AG20443 (cell line): ENCODE measurements at places on chromosomes 7 and 10.

DNA sequence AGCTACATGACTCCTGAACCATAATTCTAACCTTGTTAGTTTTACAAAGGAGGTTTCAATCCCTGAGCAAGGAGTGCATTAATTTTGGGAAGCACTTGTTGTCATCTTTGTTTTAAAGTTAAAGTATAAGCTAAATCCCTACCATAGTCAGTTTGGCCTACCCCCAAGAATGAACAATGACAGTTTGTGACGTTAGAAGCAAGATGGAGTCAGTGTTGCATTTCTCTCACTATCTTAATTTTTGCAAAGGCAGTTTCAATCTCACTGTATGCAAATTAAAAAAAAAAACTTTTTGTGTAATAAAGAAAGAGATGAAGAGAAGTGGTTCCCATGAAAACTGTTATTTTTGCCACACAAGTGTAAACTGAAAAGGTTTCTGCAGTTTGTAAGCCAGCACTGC, 50.7 kb upstream of the PIK3AP1 start:
- DNase-seq, result no peak

DNA sequence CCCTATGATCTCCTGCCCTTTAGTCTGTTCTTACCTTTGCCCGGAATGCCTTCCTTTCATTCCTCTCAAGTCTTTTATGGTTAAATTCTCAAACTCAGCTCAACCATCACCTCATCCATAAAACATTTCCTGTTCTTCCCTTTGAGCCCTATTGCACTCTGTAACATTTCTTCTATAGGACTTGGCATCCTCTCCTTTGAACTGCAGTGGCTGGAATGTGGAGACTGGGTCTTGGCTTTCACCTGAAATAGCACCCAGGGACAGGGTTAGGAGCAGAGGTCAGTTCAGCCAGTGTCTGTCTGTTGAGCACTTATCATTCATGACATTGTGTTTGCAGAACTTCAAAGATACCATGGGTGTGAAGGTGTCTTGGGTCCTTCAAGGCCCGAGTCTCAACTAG, 7.2 kb downstream of the NFE2L3 start:
- no peak for DNase-seq

DNA sequence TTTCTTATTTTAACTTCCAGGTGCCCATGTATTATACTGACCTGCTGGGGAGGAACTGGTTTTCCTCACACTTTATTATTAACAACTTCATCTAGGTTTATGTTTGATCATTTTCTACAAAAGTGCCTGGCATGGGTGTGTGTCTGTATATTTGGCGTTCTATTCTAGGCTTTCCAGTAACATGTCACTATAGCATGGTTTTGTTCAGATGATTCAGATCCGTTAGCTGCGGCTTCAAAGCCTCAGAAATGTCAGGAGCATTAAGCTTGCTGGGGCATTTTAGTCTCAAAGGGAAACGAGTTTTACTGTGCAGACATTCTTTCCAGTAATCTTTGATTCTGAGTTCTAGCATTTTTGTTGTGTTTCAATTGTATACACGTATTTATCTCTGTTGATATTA, 2.3 kb downstream of the INPP5A start:
- peak; percentile 52 for DNase-seq

DNA sequence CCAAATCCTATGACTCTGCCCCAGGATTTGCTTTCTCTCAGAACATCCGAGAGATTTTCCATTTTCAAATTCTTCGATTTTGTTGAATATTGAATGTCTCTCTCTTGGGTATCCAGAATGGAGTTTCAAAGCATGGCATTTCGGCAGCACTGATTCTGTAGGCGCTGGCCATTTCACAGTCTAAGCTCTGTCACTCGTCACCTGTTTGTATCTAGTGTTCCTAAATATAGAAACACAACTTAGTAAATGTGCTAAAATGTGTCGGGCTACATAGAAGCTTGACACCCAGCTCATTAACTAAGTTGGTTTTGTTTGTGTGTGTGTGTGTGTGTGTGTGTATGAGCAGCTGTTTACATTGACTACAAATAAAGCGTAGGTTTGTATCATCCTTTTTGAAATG, 173.5 kb upstream of the FZD1 start:
- no peak for DNase-seq

- DNase-seq, result no peak
Observed at GRCh38 chr10:133180965-133181639, 21.1 kb downstream of the KNDC1 start.

DNA sequence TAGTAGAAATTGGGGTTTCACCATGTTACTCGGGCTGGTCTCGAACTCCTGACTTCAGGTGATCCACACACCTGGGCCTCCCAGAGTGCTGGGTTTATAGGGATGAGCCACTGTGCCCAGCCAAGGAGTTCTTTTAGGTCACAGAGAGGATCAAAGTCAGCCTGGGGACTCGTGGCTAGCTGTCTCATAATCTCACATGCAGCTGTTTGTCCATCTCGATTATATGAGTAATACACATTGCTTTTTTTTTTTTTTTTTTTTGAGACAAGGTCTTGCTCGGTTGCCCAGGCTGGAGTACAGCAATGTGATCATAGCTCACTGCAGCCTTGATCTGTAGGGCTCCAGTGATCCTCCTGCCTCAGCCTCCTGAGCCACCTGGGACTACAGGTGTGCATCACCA, 2.2 kb downstream of the IFT22 start:
- DNase-seq, result no peak

GRCh38 chr10:1514681-1515080, 222.6 kb downstream of the ADARB2 start:
- DNase-seq, result no peak

DNA sequence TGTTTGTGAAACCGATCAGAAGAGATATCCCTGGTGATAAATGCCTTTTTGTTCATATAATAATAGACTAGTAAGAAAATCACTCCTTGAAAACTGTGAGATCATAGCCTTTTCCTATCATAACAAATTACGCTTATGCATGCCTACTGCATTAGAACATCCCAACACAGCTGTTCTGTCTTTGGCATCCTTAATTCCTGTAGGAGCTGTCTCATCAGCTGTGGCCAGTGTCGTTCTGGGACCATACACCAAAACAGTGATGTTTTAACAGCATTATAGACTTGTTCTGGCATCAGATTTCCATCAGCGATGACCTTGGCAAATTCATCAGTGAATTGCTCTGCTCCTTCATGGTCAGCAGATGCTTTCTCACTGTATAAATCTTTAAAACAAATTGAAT, 423.6 kb upstream of the LRGUK start:
- DNase-seq, result peak; percentile 76

DNA sequence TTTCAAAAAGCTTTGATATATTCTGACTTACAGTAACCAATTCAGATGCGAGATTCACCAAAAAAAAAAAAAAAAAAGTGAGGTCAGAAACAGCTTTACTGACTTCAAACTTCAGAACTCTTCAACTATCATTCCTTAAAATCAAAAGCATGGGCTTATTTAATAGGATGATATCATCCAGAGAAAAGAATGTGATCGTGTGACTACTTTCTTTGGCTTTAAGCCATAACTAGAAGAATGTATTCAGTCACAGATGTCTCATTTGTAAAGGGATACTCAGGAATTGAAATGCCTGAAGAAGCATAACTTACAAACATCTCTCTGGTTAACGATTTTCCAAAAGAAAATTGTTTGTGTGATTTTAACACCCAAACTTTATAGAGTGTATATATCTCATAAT, 11.5 kb downstream of the TPK1 start:
- DNase-seq, result peak; percentile 46

- no peak for DNase-seq
Observed at GRCh38 chr10:110376021-110376766, 71.5 kb upstream of the SMNDC1 start.

- no peak for DNase-seq
Observed at GRCh38 chr10:102131286-102132170, 1.3 kb upstream of the PPRC1 start.

GRCh38 chr10:133176546-133176945, 16.5 kb downstream of the KNDC1 start:
- DNase-seq, result no peak

DNA sequence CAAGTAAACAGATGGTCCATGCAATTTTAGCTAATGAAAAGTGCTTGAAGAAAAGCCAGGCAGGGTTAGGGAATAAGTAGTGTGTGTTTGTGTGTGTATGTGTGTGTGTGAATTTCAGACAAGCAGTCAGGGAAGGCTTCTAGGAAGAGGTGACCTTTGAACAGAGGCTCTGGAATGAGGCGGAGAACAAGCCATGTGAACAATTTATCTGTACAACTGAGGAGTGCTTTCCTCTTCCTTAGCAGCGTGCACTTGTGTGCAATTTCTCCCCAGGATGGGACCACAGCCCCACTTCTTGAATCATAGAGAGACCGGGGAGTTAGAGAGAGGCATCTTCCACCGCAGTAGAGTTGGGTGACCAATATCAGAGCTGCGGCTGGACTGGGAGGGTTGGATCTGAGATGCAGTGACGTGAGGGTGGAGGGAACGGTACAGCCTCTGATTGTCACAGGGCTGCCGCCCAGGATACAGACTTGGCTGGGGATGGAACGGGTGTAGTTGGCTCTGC, 69.2 kb upstream of the FAM171A1 start:
- DNase-seq, result no peak
